ENCODE measurements at places on chromosomes 16 and 17.
A peak's percentile ranks its signal among the peaks of the same experiment; 100 is the strongest.

DNA sequence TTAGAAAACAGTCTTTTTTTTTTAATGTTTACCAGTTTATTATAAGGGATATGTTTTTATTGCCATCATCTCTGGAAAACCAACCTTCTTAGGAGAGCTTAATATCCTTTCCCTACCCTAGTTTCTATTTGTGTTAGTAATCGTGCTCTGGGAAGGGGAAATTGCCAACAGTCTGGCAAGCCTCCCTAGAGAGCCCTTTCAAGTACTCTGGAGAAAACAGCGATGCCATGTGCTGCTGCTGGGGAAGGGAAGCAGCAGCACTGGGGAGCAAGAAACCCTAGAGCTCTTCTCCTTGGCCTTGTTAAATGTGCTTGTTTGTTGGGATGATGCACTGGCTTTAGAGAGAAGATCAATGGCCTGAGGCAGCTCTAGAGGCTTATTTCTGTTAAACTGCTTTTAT, 10.3 kb downstream of the RETREG3 start:
- DNase-seq: no peak

DNA sequence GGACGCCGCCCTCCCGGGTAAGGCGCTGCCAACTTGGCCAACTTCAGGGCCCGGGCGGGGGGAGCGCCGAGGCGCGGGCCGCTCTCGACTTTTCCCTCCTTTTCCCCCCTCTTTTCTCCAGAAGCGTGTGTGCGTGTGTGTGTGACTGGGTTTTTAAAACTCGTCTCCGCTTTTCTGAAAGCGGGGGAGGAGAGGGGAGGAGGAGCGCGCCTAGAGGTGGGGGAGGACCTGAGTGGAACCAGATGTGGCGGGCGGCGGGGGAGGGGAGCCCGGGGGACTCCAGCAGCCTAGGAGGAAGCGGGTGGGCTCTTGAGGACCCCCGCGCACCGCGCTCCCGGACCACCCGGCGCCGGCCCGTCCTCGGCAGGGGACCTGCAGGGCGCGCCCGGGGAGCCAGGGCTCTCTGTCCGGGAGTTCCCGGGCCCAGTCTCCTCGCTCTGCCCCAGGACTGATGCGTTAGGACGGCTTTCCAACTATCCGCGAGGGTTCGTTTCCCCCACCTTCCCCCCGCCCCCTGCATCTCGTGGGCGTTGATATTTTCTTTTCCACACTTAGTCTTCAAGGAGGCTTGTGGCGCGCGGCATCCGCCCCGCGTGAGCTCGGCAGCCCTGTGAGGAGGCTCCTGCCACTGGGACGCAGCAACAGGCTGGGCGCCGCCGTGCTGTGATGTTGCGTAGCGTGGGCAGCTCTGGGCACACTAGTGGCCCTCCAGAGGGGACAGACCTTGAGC, 599 bp downstream of the MRC2 start:
- DNase-seq: peak; percentile 51

DNA sequence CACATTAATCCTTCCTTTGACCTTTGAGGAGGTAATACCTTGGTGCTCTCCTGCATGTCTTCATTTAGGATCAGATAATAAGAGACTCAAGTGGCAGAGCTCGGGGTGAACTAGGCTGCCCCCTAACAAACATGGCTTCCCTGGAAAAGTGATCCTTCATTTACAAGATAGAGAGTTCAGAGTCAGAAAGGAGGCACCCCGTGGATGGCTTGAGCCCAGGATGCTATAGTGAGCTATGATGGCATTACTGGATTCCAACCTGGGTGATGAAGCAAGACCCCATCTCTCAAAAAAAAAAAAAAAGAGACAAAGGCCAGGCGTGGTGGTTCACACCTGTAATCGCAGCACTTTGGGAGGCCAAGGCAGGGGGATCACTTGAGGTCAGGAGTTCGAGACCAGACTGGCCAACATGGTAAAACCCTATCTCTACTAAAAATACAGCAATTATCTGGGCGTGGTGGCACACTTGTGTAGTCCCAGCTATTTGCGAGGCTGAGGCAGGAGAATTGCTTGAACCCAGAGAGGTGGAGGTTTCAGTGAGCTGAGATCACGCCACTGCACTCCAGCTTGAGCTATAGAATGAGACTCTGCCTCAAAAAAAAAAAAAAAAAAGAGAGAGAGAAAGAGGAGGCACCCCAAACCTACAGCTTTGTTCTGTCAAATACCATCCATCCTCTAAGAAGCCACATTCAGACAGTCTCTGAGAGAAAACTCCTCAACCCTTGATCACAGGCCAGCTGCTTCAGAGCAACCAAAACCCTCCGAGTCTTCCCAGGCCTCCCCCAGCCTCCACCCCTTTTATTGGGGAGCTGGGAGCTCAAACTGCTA, 7.4 kb downstream of the FAM117A start:
- no peak for DNase-seq

GRCh38 chr16:25014500-25015147, 545 bp downstream of the ARHGAP17 start:
- no peak for DNase-seq

- no peak for DNase-seq
These were observed 81.0 kb downstream of the TMEM100 start for GRCh38 chr17:55641676-55642081.

DNA sequence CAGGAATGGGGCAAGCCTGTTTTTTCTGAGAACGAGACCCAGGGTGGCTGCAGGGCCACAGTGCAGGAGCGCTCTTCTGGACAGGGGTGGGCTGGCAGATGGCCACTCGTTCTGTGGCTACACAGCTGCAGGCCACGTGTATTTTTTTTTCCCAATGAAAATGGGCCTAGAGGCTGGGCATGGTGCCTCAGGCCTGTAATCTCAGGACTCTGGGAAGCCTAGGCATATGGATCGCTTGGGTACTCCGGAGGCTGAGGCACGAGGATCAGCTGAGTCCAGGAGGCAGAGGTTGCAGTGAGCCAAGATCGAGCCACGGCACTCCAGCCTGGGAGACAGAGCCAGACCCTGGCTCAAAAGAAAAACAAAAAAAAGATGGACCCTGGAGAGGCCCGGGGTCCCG, 6.8 kb downstream of the UNKL start:
- no peak for DNase-seq

DNA sequence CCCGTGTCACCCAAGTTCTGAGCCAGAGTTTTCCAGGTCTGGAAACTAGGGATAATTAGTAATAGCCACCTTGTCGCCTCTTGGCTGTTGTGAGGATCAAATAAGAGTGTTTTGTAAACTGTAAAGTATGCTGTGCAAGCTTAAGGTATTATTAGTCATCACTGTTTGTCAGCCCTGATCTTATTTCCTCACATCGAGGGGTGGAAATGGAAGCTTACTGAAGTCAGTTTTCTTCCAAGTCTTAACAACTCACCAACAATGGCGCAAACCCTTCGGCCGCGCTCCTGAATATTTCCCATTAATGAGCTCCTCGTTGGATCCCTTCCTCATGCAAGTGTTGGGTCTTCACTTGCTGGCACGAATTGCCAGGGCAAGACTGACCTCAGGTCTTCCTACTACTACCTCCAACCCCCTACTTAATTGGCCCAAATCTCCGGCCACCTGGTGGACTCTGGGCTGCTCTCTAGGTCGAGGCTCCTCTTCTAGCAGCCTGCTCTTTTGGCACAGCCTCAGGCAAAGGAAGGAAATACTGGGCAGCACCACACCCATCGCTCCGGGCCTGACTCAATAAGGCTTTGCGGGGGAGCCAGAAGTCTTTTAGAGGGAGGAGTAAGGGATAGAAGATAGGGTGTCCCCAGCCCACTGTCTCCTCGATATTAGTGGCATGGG, 885 bp upstream of the SLC35B1 start:
- no peak for DNase-seq

DNA sequence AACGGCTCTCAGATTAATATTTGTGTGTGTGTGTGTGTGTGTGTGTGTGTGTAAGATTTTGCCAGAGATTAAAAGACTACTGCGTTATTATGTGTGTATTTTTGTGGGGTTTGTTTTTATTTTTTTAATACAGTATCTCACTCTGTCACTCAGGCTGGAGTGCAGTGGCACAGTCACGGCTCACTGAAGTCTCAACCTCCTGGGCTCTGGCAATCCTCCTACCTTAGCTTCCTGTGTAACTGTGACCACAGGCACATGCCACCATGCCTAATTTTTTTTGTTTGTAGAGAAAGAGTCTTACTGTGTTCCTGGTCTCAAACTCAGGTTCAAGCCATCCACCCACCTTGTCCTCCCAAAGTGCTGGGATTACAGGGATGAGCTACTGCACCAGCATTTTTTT, 87.2 kb downstream of the CYB561 start:
- DNase-seq: no peak

GRCh38 chr17:4229627-4230541, 33.9 kb downstream of the ANKFY1 start:
- no peak for DNase-seq

GRCh38 chr16:50548125-50548908, at the start of gene NKD1:
TSS of gene NKD1 (plus strand) at chr16:50548396. CDS start at chr16:50548554, 158 bp downstream.
- DNase-seq: peak; percentile 58

- no peak for DNase-seq
These were observed 5.9 kb downstream of the LITAFD start for GRCh38 chr16:8887952-8888560.

- no peak for DNase-seq
These were observed 15.4 kb upstream of the TMEM92 start for GRCh38 chr17:50258647-50259476.

DNA sequence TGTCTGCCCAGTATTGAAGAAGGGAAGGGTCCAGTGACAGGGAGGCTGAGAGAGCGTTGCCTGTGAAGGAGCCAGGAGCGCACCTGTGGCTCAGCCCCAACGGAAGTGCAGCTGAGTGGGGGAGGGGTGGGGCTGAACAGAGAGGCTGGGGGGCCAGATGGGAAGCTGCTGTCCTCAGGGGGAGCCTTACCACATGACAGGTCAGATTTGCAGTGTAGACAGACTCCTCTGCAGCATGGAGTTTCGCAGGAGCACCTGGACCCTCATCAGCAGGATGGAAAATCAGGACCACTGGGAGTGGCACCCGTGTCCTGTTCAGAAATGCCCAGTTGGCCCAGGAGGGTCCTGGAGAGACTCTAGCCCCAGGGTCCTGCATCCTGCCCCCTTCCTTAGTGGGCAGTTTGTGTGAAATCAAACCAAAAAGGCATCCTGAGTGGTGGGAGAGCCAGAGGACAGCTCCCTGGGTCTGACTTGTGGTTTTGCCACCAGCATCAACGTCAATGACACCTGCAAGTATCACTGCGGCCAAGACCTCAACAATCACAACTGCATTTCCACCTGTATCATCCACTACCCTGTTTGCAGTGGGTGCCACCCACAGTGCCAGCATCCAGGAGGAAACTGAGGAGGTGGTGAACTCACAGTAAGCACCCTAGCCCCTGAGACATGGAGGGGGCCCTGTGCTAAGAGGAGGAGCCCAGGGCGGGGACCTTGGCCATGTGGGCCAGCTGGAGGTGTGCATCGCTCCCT, 7.8 kb downstream of the CD300A start:
- DNase-seq: no peak

DNA sequence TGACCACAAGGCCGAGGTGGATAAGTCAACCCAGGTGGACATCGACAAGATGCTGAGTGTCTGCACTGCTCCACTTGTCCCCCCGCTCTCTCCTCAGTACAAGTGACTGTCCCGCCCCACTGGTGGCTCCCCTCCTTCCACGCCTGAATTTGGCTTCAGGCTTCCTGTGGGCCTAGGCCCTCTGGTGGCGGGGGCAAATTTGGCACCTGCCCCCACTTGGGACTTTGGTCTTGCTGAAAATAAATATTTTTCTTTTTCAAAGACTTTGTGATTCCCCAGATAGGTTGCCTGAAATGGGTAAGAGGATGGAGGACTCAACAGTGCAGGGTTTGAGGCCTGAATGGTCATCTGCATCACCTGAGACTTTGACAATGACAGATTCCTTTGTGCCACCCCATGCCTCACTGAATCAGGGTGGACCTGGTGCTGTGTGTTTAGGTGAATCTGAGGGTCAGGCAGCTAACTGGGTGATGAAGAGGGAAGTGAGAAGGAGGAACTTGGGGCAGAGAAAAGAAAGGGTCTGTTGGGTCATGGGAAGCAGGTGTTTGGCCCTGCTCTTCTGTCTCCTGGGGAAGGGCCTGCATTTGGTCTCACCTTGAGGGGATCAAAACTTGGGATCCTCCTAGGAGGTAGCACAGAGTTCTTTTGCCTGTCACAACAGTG, 2.0 kb downstream of the C16orf86 start:
- DNase-seq: no peak

- no peak for DNase-seq
These were observed 12.0 kb upstream of the BRIP1 start for GRCh38 chr17:61875285-61875684.

DNA sequence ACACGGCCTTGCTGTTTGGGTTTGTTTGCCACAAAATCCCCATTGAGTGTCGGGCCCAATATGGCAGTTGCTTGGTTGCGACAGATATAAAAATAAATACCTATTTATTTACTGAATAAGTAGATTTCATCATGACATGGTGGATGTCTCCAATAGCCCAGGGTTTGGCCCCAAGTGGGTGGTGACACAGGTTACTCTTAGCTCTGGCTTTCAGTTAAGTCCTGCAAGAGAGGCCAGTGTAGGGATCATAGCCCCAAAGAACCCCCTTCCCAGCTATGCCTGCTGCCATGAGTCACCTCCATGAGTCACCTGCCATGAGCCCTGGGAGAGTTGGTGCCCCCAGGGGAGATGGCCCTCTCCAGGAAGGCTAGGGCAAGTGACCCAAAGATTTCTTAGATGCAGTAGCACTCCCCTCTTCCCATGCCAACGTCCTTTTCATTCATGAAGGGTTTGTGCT, 78.7 kb upstream of the LGALS9 start:
- no peak for DNase-seq
